ENCODE measurements at places on chromosomes 2 and 18.

- DNase-seq, result no peak
Measured at GRCh38 chr18:79121746-79122474, 52.7 kb downstream of the ATP9B start.

- no peak for DNase-seq
Measured at GRCh38 chr18:39455285-39455684, 1889.7 kb upstream of the CELF4 start.

DNA sequence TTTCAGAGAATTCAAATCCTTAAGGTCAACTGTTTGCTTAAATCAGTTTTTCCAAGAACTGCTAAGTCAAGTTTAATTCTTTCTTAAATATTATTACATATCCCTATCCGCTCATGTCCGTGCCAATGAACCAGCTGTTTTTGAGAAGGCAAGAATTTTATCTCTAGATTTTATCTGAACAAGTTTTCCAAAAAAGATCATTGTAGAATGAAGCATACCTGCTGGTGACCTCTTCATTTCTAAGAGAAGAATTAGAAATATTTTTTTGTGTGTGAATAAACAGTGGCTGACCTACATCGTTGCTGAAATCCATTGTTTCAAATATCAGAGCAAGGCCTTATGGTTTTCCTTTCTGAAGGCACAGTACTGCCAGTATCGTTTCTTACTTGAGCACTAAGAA, 58.4 kb upstream of the RND3 start:
- DNase-seq, result no peak

GRCh38 chr2:55155764-55156281, 76.3 kb downstream of the CLHC1 start:
- no peak for DNase-seq

GRCh38 chr2:146982393-146982846, 862.4 kb upstream of the ACVR2A start:
- DNase-seq, result no peak

DNA sequence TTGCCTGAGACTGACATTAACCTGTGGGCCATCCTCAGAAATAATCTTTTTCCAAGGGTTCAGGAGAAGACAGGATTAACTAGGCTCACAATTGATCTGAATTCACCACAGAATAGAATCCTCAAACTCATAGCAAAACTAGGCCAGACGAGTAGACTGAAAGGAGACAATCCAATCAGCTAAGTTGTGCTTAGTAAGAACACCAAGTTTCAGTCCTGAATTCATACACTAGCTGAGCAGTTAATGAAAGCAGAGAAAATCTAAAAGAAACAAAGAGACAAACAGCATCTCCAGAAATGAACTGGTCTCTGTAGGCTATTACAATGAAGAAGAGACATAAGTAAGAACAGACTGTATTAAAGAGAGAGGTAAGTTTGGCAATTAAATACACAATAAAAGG, 89.5 kb downstream of the GORASP2 start:
- DNase-seq, result no peak

- no peak for DNase-seq
Measured at GRCh38 chr2:68594041-68594440, 49.3 kb upstream of the PROKR1 start.

DNA sequence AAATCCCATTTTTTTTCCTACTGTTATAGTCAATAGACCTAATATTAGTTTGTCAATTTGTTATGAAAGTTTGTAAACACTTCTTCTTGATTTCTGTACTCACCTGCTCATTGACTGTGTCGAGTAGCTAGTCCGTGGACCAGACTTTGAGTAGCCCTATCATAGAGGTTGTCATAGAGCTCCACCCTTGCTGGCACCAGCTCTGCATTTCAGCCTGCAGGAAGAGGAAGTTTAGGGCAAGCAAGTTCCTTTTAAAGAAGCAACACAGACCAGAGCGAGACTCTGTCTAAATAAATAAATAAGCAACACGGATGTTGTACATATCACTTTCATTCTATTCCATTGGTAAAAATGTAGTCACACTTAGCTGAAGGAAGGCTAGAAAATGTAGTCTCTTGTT, 74.0 kb downstream of the MCFD2 start:
- no peak for DNase-seq

DNA sequence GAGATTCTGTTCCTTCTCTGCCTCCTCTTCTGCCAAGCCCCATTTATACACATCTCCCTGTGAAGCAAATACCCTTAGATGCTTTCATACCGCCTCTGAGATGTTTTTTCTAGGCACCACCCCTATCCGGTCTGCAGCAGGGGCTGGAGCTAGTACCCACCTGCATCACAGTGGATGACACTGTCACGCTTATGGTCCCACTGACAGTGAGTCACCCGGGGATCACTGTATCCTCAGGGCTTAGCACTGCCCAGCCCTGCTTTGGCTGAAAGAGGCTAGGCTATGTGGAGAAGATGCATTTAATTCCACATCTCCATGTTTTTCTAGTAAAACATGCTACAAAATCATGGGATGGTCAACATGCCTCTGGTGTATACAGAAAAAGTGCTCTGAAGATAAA, 9.9 kb downstream of the FABP1 start:
- DNase-seq, result no peak

DNA sequence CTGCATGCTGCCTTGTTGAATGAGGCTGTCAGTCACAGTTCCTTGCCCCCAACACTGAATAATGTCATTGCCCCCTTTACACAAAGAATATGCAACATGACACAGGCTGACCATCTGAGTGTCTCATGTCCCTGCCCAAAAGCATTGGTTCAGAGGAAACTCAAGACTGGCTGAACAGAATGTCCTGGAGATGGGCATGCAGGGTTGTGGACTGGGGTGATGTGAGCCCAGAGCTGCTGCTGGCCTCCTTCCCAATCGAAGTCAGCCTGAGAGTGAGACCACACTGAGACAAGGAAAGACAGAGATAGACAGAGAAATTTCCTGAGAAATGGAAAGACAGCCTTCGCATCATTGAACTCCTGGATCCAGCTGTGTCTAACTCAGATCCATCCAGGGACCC, 110.1 kb downstream of the PID1 start:
- no peak for DNase-seq

GRCh38 chr2:558879-559278, 118.3 kb downstream of the TMEM18 start:
- no peak for DNase-seq

DNA sequence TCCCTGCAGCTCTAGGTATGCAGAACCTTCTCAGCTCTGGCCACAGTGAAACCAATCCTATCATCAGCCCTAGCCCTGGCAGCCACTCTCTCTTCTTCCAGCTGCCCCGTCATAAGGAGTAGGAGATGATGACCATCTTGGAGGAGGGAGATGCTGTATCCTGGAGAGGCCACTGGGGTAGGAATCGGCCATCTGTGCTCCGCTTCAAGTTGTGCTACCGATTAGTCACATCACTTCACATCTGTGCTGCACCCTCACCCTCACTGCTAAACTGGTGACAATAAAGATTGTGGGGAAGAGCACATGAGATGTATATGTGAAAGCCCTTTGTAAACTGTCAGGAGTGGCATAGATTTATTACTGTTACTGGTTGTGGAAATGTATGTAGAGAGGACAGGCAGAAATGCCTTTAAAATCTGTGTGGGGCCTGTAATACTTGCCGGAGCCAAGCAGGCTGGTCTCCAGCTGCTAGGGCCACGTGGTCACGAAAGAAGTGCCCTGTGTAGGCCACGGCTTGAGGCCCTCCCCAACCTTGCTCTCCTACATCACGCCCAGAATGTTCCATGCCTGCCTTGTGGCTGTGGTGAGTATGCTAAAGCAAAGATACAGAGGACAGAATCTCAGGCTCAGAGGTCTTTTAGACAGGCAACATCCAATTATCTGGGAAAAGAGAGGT, 236.8 kb downstream of the CLIP4 start:
- peak; percentile 94 for DNase-seq

- DNase-seq, result no peak
Measured at GRCh38 chr18:54822872-54823845, 5.1 kb upstream of the RAB27B start.

GRCh38 chr18:22741318-22741717, 191.8 kb upstream of the RBBP8 start:
- DNase-seq, result no peak

DNA sequence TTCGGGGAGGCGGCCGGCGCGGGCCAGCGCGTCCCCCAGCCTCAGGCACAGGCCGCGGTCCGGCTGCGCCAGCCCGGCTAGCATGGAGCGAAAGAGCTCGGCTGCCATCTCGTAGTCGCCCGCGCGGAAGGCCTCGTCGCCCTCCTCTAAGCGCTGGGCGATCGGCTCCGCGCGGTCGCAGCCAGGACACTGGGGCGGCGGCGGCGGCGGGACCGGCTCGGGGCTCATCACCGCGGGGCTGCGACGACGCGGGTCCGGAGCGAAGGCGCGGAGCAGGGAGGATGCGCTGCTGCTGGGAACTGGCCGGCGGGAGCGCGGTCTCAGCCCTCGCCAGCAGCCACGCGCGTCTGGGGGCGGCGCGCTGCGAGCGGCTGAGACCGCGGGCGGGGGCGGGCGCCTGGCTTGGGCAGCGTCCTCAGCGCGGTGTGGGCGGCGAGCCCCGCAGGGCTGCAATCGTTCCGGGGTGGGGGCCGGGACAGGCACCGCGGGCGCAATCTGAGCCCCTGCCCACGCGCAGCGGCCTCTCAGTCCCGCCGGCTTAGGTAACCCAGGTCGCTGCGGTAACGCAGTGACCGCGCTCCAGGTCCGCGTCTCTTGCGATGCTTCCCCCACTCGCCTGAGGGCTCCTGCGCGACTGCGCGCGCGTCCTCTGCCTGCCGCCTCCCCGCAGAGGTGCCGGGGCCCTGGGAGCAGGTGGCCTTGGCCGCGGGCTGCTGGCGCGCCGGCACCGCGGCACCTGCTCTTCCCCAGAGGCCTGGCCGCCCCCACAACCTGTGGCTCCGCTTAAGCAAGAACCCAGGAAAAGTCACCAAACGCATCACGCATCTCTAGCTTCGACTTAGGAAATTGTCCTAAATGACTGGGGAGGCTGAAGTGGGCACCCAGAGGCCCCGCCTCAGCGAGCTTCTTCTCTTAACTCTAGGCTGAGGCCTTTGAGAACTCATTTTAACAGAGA, at the start of gene LONRF2:
Gene LONRF2, minus strand, starts transcription at position 636 of the 955 bp plus-strand sequence. Its CDS starts 408 bp downstream, at position 228.
- peak; percentile 64 for DNase-seq

DNA sequence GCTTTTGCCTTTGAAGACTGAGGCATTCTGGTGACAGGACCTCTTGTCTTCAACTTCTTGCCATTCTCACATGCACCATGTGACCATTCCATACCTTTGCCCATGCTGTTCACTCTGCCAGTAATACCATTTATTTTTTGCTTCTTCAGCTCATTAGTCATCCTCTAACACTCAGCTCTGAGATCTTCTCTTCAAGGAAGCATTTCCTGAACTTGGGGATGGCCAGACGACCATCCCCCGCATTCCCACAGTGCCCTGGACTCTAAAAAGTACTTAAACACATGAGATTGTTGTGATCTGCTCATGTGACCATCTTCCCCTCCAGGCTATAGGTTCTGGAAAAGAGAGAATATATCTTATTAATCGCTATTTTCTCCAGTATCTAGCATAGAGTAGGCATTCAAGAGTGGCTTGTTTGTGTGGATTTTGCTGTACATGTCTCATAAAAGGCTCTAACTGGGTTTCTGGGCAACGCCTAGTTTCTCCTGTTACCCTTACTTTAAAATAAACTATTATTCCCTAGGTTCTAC, 33.9 kb downstream of the PAX3 start:
- DNase-seq, result no peak

DNA sequence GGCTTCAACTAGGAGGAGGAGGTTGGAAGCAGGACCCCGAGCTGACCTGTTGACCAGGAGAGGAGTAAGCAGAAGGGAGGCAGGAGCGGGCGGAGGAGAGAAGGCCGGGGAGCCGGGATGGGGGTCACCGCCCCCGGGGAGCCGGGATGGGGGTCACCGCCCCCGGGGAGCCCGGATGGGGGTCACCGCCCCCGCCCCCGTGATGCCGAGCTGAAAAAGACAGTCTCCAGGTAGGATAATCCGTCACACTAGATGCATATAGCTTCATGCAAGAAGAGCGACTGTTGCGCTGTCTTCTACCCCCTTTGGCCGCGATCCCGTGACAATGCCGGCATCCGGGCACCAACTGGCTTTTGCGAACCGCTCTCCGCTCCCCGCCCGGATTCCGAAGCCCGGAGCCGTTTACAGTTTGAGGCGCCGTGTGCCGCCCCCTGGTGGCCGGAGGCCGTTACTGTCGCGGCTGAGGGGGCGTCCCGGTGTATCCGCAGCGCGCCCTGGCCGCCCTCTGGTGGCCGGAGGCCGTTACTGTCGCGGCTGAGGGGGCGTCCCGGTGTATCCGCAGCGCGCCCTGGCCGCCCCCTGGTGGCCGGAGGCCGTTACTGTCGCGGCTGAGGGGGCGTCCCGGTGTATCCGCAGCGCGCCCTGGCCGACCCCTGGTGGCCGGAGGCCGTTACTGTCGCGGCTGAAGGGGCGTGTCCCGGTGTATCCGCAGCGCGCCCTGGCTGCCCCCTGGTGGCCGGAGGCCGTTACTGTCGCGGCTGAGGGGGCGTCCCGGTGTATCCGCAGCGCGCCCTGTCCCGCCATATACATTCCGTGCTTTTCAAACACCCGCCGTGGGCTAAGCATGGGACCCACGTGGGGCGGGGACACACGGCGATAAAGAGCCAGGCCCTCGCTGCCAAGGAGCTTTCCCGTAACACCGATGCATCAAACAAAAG, 89.6 kb downstream of the ACTR3 start:
- no peak for DNase-seq

All from NCI-H524 (cell line).